ENCODE measurements at places on chromosomes 1 and 21.

DNA sequence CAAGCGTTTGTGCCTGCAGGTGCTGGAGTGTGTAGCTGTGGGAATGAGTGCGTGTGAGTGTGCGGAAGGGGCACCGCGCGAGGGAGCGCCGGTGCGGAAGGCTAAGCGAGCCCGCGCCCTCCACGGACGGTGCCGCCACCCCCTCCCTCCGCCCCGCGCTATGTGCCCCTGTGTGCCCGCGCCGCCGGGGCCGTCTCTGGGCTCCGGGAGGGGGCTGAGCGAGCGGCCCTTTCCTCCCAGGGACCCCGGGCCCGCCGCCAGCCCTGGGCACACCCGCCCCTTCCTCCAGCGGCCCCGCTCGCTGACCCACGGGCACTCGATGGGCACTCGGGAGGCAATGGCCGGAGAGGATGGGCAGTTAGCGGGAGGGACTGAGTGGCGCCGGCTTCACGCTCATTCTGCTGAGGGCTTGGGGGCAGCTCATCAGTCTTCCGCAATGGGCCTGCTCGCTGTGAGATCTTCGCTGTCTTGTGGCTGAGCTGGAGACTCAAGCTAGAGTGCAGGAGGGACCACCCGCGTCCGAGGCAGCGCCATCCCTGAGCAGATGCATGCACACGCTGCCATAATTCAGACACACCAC is 8.6 kb upstream of the ADGRB2 start:
- DNase-seq = no peak

DNA sequence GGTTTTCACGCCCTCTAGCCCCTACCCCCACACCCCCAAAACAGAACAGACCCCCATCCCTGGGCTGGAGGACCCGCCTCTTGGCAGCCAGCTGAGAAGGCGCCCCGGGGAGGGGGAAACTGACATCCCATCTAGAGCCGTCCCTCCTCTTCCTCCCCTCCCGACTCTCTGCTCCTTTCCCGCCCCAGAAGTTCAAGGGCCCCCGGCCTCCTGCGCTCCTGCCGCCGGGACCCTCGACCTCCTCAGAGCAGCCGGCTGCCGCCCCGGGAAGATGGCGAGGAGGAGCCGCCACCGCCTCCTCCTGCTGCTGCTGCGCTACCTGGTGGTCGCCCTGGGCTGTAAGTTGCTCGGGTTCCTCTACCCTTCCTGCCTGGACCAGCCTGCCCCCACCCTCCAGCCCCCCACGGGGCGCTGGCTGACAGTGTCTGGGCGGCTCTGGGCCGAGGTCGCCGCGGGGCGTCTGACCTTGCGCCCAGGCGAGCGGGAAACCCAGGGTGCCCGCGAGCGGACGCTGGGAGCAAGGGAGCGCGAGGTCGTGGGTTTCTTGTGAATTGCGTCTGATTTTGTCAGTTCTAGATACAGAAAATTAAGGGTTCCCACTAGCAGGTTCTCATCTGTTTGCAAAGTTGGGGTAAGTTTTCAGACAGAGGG is 618 bp downstream of the JAM2 start:
- peak; percentile 24 for DNase-seq

GRCh38 chr1:51282605-51283004 is 46.5 kb downstream of the RNF11 start:
- DNase-seq = no peak

- DNase-seq = no peak
These were observed 12.7 kb upstream of the DYNLT5 start for GRCh38 chr1:66739401-66740157.

- DNase-seq = peak; percentile 92
These were observed 210.0 kb upstream of the FOXD3 start for GRCh38 chr1:63112155-63112900.

DNA sequence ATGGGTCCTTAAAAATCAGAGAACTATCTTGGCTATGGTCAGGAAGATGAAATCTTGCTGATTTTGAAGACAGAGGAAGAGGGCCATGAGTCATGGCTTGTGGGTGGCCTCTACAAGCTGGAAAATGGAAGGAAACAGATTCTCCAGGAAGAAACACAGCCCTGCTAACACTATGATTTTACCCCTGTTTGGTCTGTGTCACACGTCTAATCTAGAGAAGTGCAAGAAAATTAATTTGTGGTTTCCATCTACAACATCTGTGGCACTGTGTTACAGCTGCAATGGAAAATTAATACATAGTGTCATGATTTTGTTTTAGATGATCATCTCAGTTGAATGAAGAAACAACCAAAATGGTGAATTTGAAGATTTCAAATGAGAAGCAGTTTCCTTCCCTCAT is 288.7 kb upstream of the NRIP1 start:
- DNase-seq = no peak

DNA sequence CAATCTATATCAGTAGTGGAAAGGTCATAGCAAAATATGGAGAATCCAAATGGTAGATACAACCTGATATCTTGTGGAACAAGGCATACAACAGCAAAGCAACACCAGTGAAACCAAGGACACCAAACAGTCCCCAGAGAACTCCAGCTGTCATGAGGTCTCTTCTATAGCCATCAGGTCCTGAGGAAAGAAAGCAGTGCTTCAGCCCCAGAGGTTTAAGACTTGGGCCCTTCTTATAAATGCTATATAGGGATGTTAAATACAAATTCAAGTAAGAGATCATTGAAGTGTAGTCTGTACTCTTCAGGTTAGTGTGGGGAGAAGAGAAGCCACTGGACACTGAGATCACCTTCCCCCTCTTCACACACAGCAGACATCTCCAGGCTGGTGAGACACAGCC is 10.1 kb downstream of the FCRL2 start:
- no peak for DNase-seq

DNA sequence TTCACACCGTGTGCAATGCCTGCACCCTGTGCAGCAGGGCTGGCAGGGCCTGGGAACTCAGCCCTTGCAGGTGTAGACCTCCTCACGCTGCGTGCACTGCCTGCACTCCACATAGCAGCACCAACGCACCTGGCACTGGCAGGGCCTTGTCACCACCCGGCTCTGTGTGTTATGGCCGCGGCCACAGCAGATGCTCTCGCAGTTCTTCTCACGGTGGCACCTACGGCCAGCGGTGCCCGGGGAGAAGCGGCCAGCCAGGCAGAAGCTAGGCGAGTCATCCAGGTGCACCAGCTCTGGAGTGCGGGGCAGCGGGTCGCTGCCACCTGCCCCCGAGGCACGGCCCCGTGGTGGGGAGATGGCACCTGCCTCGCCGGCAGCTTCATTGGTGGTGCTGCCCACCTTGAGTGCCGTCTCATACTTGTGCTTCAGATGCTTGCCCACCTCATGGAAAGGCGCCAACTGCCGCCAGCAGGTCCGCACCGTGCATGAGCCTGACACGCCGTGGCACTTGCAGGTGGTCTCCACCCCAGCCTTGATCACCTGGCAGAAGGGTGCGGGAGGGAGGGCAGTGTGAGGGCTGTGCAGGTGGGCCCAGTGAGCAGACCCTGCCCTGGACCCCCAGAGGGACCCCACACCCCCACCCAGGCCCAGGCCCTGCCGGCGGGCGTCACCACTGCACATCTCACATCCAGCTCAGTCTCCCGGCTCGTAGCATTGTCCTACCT is 26.1 kb downstream of the WNT9A start:
- DNase-seq = no peak

DNA sequence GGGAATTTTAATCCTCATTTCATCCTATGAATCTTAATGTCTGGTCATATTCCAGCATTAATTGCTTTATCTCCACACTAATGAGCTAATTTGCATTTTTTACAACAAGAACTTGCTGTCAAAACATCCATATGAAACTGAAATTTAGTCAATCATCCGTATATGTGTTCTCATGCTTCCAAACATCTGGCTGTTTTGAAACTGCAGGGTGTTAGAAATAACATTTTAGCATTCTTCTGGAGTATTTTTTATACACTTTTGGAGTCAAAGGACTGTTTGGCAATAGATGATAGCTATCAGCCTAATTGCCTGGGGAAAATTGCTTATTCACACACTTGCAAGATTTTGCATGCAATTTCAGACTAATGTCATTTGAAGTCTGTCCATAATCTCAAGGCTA is 1639.3 kb downstream of the KCNT2 start:
- DNase-seq = no peak

GRCh38 chr1:168843401-168843800 is 114.4 kb upstream of the DPT start:
- DNase-seq = no peak

GRCh38 chr1:79259390-79260336 is 253.1 kb upstream of the ADGRL4 start:
- peak; percentile 47 for DNase-seq

DNA sequence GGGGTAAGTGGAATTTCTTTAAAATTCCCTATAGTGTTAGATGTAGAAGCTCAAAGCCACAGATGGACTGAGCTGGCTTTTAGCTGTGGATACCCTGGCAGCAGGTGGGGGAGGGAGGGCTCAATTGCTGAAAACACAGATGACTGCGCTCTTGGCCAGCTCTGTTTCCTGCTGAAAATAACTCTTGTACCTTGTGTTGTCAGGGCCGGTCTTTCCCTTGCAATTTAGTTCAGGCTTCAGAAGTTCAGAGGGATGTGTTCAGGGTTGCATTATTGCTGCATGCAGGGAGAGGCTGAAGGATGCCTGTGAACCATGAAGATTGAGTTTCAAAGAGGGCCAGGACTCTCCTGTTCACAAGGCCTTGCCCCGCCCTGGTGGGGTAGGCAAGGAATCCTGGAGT is 58.1 kb upstream of the GCLM start:
- DNase-seq = no peak

GRCh38 chr21:29248124-29248523 is 50.6 kb upstream of the BACH1 start:
- no peak for DNase-seq

- no peak for DNase-seq
These were observed 499.3 kb downstream of the NEGR1 start for GRCh38 chr1:71783071-71783470.

- peak; percentile 25 for DNase-seq
These were observed 34.4 kb downstream of the KIAA0040 start for GRCh38 chr1:175158170-175158591.

- peak; percentile 47 for DNase-seq
These were observed 1.4 kb upstream of the DPH2 start for GRCh38 chr1:43968348-43968948.

- peak; percentile 84 for DNase-seq
These were observed 258.7 kb downstream of the DISC1 start for GRCh38 chr1:231885209-231885854.

DNA sequence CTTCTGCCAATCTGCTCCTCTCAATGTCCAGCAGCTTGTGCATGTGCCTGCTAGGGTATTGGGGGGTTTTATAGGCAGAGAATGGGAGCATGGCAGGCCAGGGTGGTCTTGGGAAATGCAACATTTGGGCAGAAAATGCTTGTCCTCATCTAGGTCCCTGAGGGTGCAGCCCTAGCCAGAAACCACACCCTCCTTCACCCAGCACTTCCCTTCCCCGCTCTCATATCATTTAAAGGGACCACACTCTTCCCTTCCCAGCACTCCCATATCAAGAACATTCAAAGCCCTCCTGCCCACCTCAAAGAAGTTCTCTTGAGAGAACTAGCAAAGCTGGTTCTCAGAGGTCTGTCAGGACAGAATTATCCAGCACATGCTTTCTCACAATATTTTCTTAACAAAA is 62.1 kb downstream of the HSD3B1 start:
- no peak for DNase-seq

- no peak for DNase-seq
These were observed 33.1 kb upstream of the LRRC3 start for GRCh38 chr21:44421901-44422840.

All from M059J (cell line).